ENCODE measurements at places on chromosomes 4 and X. TPM values are rescaled to one million over a fixed set of nuclear protein-coding genes. Genes with fewer than 3 reads are reported as not detected.

The TREX2 gene
- total RNA-seq, result 0.18 TPM

DNA sequence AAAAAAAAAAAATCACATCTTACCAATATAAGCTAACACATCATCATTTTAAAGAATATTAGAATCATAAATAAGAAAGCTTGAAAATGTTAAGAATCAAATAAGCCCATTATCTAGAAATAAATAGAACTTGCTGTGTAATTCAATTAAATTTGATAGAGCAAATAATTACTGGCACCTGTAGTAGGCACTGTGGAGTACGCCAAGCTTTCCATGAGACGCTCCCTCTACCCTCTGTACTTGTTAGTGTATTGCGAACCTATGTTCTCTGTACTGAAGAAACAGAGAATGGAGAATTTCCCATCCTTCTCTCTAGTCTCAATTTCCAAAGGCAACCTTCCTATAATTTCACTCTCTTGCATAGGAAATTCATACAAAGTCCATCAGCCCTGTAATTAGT, 61.7 kb upstream of the HAND2 start:
- no peak overlapping the region for H3K27ac ChIP-seq
- H3K27me3 ChIP-seq, result no peaks in the 10 kb centered on the region
- no peak for DNase-seq
- no peak overlapping the region for H3K4me3 ChIP-seq
- H3K36me3 ChIP-seq, result no peaks in the 10 kb centered on the region

- no peaks in the 10 kb centered on the region for H3K27me3 ChIP-seq
- H3K27ac ChIP-seq, result no peak overlapping the region
- no peak overlapping the region for H3K4me3 ChIP-seq
- DNase-seq, result no peak
- H3K36me3 ChIP-seq, result no peaks in the 10 kb centered on the region
Measured at GRCh38 chr4:179894066-179894778, 2349.0 kb upstream of the TENM3 start.

GRCh38 chr4:110270492-110271197, 72.2 kb upstream of the ELOVL6 start:
- DNase-seq, result no peak
- H3K4me1 ChIP-seq, result no peaks in the 10 kb centered on the region
- H3K36me3 ChIP-seq, result no peaks in the 10 kb centered on the region
- H3K27ac ChIP-seq, result no peak overlapping the region

GRCh38 chrX:118577041-118577440, 81.4 kb downstream of the DOCK11 start:
- H3K4me1 ChIP-seq, result no peaks in the 10 kb centered on the region
- H3K4me3 ChIP-seq, result no peak overlapping the region
- DNase-seq, result peak; percentile 0

DNA sequence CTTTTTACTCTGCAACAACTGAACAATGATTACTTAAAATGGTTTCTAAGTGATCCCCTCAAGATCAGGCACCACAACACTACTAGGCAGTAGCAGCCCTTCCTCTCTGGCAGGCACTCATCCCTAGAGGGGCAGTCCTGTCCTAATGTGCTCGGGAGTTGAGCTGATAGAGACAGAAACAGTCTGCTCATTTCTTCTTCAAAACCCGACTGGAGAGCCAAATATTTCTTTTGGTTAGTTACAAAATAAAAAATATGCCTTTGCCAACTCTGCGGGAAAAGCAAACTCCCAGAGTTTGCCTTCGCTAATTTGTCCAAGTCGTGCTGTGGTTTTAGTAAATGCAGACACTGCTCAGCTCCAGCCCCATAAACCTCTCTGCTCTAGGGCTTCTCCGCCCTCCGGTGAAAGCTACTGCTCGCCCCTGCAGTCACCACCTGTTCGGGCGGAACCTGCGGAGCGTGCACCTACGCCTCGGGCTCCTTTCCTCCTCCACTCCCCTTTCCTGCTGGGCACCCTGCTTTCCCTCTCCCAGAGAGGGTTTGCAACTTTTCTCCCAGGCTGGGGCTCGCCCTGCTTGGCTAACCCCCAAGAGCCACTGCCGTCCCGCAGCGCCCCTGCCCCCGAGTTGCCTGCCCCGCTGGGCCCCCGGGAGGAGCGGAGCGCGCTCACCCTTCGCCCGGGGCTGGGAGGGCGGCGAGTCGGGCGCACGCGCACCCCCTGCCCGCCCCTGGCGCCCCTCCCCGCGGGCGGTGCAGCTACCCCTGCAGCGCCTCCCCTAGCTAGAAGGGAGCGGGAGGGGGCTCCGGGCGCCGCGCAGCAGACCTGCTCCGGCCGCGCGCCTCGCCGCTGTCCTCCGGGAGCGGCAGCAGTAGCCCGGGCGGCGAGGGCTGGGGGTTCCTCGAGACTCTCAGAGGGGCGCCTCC, at the start of gene NPNT:
NPNT (plus strand) TSS at position 812 of the 923 bp plus-strand sequence. CDS start 182 bp downstream, outside the sequence.
- no peaks in the 10 kb centered on the region for H3K36me3 ChIP-seq
- no peaks in the 10 kb centered on the region for H3K27me3 ChIP-seq
- H3K4me3 ChIP-seq, result peak within 1 kb of the TSS; percentile 65
- no peak within 1 kb of the TSS for H3K27ac ChIP-seq
- no peak for DNase-seq

- peaks cover 34% of the 10 kb centered on the region for H3K4me1 ChIP-seq
- H3K36me3 ChIP-seq, result no peaks in the 10 kb centered on the region
- no peaks in the 10 kb centered on the region for H3K27me3 ChIP-seq
- peak; percentile 33 for DNase-seq
Measured at GRCh38 chrX:49915361-49916222, 6.8 kb upstream of the CLCN5 start.

- DNase-seq, result no peak
- H3K4me3 ChIP-seq, result no peak overlapping the region
- no peaks in the 10 kb centered on the region for H3K27me3 ChIP-seq
- H3K4me1 ChIP-seq, result no peaks in the 10 kb centered on the region
- H3K36me3 ChIP-seq, result no peaks in the 10 kb centered on the region
Measured at GRCh38 chr4:66842724-66843088, 702.6 kb downstream of the CENPC start.

DNA sequence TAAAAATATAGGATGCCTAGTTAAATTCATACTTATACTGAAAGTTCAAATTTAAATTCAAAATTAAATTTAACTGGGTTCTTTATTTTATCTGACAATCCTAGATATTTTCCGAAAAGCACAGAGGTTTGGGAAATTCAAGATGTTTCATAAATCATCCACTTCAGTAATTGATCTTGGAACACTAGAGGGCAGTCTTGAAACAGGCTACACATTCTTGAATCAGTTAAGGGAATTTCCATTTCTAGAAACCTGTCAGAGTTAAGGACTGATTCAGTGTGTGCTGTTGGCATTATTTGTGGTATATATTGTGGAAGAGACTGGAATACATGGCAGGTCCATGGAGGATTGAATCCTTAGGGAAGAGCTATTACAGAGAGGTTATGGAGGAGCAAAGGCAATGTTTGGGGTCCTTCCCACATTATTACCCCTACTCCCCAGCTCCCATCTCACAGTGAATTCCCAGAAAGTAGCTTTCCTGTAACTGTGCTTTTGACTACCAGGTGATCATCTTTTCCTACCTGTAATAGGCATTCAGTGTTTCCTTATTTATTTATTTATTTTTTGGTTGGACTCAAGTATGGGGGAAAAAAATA, 92.9 kb downstream of the EGF start:
- DNase-seq, result peak; percentile 60
- H3K27ac ChIP-seq, result no peak overlapping the region
- no peaks in the 10 kb centered on the region for H3K36me3 ChIP-seq
- H3K4me1 ChIP-seq, result peaks cover 29% of the 10 kb centered on the region
- H3K27me3 ChIP-seq, result no peaks in the 10 kb centered on the region

Data from HepG2 (cell line).